GM12878 (cell line): ENCODE measurements at places on chromosomes 4 and X.
A peak's percentile ranks its signal among the peaks of the same experiment; 100 is the strongest.

GRCh38 chr4:88200186-88200585 is 41.7 kb upstream of the ABCG2 start:
- no peak for DNase-seq

DNA sequence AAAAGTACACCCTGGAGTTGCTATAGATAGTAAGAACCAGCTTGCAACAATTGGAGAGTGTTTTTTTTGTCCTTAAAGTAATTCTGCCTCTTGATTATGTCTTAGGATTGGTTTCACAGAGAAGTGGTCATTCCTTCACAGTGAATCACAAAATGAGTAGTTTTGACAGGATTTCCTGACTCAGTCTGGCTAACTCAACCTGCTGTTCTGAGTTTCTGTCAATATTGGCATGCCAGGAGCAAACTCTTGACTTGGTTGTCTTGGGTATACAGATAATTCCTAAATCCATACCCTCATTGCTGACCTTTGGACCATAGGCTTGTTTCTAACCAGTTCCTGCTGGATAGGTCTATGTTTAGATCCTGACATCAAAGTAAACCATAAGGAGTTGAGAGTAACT is 9.4 kb downstream of the FHIP1A start:
- DNase-seq = no peak

- no peak for DNase-seq
These were observed 132.3 kb downstream of the HMX1 start for GRCh38 chr4:8739317-8739716.

- no peak for DNase-seq
These were observed 28.3 kb downstream of the LANCL3 start for GRCh38 chrX:37599729-37600128.

DNA sequence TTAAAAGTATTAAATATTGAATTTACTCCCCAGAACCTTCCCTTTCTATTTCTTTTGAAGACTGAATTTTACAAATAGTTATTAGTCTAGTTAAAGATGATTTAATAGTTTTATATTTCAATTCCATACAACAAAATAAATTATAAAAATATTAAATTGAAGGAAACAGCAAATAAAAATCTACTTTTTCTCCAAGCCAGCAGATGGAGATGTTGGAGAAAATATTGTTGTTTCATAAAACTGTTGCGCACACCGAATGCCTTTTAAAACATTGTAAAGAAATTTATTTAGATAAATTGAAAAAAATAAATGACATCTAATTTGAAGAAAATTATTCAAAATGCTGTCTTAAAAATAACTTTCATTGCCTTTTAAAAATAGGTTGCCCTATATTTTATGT is 5.5 kb downstream of the GRIA2 start:
- DNase-seq = no peak

- peak; percentile 49 for DNase-seq
These were observed 225.0 kb upstream of the CXXC4 start for GRCh38 chr4:104719539-104720230.

DNA sequence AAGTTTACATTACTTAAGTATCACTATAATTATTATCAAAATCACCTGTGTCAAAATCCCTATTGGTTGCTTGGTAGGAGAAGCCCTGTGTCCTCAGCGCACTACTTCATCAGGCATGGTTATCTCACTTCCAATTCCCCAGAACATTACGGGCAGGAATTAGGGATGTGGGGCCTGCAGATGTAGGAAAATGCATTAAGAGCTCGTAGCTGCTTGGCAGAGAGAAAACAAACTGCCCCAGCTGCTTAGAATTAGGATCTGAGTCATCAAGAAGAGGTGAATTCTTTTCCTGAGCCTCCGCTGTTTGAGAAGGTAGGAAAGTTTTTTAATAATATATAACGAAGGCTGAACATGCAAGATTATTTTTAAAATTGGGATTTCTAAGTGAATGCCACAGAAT is 31.1 kb upstream of the CLNK start:
- no peak for DNase-seq

- DNase-seq = no peak
These were observed 35.0 kb upstream of the APLN start for GRCh38 chrX:129689796-129690195.

GRCh38 chrX:120331116-120331515 is 19.9 kb upstream of the TMEM255A start:
- no peak for DNase-seq

- no peak for DNase-seq
These were observed 210.2 kb upstream of the ADAMTS3 start for GRCh38 chr4:72779241-72779640.

DNA sequence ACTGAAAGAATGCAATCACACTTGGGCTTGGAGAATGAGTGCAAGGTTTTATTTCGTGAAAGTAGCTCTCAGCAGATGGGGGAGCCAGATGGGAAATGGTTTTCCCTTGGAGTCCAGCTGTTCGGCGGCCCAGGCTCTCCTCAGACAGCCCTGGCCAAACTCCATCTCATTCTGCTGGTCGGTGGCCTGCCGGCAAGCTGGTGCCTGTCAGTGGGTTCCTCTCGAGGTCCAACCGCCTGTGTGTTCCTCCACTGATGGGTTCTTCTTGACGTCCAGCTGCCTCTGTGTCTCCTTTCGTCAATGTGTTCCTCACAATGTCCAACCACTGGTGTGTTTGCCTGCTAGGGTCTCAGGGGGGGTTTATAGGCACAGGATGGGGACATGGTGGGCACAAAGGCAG is 80.3 kb downstream of the POU3F4 start:
- no peak for DNase-seq

DNA sequence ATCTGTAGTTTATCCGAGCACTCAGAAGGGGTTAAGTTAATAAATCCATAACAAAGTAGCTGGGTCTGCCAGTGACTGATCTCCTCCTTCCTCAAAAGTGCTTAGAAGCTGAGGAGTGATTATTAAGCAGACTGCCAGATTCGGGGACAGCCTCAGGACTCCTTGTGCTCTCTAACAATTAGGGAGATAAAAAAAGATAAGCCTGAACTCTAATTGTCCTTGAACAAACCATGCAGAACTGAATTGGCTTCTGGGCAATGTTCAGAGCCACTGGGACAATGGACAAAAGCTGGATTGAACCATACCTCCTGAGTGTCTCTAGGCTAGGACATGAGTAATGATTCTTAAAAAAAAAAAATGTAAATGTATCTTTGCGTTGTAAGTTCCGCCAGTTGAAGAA is 22.7 kb upstream of the GRPR start:
- no peak for DNase-seq

DNA sequence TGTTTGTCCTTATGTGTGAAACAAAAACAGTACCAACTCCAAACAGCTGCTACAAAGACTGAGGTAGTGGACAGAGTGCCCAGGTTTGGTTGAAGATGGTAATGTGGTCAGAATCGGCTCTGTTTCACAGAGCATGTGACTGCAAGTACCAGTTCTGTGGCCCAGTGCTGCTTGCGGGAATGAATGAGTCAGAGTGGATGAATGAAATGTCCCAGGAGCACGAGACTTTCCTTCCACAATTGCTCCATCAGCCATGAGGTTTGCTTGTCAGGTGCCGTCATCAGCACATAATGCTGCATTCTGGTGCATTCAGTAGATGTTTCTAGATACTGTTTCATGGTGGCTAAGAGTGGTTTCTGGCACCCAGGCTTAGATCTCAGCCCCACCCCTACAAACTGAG is 84.2 kb downstream of the GPR143 start:
- DNase-seq = no peak
